ENCODE measurements at places on chromosomes 7 and 10.
A peak's percentile ranks its signal among the peaks of the same experiment; 100 is the strongest.

- DNase-seq = no peak
Observed at GRCh38 chr7:114843102-114843501, 78.8 kb upstream of the MDFIC start.

GRCh38 chr10:92420546-92421275 is 129.7 kb downstream of the MARCHF5 start:
- DNase-seq = no peak

DNA sequence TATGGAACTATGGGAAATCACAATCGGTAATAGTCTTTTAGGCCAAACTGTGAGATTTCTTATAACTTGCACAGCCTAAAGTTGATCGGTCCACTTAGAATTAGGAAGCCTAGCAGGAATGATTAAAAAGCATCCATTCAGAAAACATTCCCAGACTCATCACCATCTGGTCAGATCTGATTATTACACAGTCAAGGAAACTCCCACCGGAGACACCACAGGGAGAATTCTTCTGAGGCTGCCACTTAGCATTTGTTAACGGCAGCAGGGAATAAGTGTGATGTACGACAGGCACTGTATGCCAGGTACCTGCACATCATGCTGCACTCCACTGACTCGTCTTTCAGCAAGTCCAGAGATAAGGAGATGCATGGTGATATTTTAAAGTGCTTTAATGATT is 227.6 kb upstream of the STEAP1 start:
- no peak for DNase-seq

DNA sequence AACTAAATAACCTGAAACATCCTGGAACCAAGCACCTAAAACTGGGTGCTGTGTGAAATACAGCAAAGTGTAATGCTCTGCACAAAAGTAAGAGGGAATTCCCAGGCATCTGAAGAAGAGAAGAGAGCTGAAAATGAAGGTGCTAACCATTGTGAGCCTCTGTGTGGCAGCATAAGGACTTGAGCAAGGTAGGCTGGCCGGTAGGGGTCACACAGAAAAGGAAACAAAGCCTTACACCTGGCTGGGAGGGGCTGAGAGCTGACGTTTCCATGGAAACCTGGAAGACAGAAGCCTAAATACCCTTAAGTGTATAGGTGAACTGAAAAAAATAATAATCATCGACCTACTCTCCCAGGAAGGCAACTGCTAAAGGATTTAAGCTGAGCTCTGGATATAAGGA is 48.6 kb downstream of the CUL1 start:
- no peak for DNase-seq

- no peak for DNase-seq
Observed at GRCh38 chr7:52758356-52758755, 277.1 kb upstream of the POM121L12 start.

DNA sequence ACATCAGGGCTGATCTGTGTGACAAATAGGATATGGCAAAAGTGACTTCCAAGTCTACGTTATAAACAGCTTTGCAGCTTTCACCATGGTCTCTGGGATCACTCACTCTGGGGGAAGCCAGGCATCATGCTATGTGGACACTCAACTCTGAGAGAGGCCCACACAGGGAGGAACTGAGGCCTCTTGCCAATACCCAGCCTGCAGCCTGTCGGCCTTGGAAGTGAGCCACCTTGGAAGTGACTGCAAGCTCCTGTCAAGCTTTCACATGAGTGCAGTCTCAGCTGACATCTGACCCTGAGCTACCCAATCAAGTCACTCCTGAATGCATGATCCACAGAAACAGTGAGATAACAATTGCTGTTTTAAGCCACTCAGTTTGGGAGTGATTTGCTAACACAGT is 56.5 kb downstream of the MMRN2 start:
- DNase-seq = no peak

- DNase-seq = no peak
Observed at GRCh38 chr7:98878365-98879197, at the start of gene TRRAP. TSS of gene TRRAP (plus strand) at chr7:98878532. CDS start at chr7:98881151, 2,619 bp downstream.

GRCh38 chr10:71259815-71260501 is 47.6 kb downstream of the UNC5B start:
- DNase-seq = no peak

DNA sequence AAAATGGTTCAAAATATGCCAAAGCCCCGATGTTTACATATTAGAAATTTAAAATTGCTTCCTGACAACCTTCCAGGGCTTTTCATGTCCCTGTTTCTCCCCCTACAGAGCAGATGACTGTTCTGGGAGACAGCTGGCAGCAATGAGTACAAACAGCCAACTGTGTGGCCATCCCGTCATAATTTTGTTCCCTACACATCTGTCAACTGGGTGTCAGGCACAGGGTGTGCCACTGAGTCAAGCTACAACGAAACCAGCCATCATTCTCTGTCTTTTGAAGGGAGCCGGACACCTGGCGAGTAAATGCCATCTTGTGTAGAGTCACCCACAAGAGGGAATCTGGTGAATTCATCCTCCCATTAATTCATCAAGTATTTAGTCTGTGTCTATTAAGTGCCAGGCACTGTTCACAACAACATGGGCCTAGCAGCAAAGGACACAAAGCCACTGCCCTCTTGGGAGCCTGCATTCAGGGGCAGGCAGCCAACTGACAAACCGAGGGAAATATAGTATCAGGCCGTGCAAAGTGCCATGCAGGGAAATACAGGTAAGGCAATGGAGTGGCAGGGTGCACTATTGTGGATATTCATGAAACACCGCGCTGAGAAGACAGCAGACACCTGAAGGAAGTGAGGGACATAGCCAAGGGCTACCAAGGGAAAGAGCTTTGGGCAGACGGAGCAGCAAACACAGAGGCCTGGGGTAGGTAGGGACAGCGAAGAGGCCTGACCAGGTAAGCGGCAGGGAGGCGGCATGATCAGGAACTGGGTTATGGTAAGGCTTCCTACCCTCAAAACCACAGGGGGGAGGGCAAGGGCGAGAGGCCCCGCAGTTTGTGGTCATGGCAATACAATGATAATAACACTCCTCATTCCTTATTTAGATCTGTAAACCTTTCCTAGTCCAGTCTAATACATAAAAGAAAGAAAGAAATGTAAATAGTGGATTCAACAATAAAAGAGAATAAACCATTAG is 213.6 kb downstream of the FAM107B start:
- DNase-seq = no peak

- no peak for DNase-seq
Observed at GRCh38 chr7:68295386-68295785, 1298.8 kb downstream of the TYW1 start.

DNA sequence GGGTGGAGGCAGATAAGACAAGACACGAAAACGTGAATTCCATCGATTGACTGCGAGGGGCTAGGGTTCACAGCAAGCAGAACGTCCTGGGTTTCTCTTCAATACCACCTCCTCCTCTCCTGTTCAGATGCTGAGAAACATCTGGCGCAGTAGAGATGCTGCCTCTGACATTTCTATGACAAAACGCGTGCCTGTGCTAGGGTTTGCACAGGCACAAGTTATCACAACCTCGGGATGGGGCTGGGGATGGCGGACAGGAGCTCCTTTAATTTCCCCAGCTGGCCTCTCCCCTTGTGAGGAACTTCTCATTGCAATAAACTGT is 99.8 kb upstream of the SVIL start:
- DNase-seq = no peak

- DNase-seq = no peak
Observed at GRCh38 chr7:150716939-150717338, 526 bp downstream of the GIMAP1 start.

- DNase-seq = no peak
Observed at GRCh38 chr10:59508296-59508695, 145.9 kb upstream of the FAM13C start.

- DNase-seq = no peak
Observed at GRCh38 chr10:46253076-46254006, 33.5 kb upstream of the ANTXRL start.

DNA sequence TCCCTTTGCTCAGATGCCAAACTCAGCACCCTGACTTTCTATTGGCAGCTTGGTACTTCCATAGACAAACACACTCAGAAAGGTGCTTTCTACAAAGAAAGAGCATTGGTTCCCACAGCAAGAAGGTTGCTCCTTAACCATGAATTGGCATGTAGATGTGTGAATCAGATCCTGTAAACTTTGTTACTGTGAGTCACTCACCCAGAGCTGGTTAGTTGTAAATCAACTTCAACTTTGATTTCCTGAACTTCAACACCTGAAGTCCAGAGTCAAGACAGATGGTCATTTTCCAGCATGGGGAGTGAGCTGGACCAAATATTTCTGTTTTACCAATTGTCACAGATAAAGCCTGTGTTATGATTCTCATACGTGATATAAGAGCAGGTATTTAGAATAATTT is 797.2 kb downstream of the TNS3 start:
- DNase-seq = peak; percentile 45

- no peak for DNase-seq
Observed at GRCh38 chr7:155341463-155341983, 43.8 kb downstream of the INSIG1 start.

DNA sequence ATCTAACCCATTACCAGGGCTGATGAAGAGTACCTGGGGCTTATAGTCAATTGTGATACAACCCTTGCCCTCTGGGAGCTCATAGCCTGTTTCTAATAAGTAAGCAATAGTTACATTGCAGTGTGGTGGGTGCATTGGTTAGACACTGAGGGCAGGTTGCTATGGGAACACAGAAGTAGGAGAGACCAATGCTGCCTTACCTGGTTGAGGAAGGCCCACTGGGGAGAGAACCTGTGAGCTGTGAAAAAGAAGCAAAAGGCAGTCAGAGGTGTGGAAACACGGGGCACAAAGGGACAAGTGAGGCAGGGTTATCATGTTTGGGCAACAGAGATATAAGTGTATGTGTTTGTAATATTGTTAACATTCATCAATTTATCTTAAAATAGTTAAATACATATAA is 51.9 kb downstream of the WDFY4 start:
- DNase-seq = no peak

DNA sequence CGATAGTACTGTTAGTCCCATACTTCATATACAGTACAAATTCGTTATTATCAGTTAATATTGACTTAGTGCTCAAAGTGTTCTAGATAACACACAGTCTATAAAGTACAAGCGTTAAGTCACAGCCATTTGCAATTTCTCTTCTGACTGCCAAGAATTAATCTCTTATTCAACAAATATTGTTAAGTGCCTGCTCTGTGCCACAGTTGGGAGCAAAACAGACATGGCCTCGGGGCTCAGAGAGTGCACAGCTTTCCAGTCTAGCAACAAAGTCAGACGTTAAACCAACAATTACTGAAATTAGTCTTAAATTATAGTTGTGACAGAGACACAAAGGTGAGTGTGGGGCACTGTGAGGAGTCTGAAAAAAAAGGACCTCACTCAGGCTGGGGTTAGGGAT is 113.0 kb upstream of the DPP6 start:
- no peak for DNase-seq
